ENCODE measurements at places on chromosomes 12 and 14.
A peak's percentile ranks its signal among the peaks of the same experiment; 100 is the strongest.

DNA sequence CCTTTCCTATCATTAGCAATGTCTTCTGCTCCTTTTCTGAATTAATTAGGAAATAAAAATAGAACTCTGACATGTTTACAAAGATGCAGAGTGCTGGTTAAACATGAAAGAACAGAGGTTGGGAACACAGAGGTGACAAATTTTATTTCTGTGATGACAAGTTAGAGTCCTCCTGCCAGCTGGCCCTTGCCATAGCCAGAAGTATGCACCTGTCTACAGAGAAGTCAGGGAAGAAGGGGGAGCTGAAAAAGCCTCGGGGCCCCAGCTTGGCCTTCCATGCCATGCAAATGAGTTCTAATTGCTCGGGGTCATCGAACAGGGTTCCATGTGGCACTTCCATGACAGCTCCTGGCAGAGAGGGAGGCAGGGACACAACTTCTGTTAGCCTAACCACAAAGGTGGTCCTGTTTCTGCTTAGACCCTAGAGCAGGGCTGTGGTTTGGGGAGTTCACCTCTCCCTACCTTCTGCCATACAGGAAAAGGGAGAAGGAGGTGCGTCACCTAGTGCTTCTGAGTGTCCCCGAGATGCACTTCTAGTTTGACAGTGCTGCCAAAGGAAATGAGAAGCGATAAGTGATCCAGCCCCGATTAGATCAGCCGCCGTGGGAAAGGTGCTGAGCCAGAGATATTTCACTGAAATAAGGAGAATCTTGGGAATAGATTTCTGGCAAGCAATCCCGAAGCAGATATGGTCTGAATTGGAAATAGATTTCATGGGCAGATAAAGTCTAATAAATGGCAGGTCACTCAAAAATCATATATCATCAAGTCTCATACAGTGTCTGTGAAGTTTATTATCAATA is 155.8 kb upstream of the FOXN3 start:
- DNase-seq, result no peak

DNA sequence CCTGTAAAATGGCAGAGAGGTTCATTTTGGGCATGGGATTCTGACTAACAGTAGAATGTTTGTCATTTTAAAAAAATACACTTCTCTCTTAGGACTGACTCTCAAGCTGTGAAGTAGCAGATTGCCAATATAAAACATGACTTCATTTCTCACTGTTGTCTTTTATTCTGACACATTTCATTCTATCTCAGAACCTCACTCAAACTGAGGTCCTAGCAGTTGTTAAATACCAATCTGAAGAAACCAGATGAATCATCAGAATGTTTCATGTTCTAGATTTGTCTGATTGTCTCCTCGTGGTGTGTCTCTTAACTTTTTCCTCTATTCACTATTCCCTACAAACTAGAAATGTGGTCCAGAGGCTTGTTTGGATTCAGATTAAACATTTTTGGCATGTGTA is 276.5 kb upstream of the NPAS3 start:
- no peak for DNase-seq

- DNase-seq, result no peak
Measured at GRCh38 chr12:119229205-119229604, 50.5 kb downstream of the HSPB8 start.

- DNase-seq, result peak; percentile 89
Measured at GRCh38 chr12:102119674-102120563, at the start of the genes NUP37 and PARPBP. NUP37 (minus strand) TSS chr12:102120114; CDS start chr12:102118518, 1,596 bp downstream. PARPBP (plus strand) TSS chr12:102120183; CDS start chr12:102123889, 3,706 bp downstream.

DNA sequence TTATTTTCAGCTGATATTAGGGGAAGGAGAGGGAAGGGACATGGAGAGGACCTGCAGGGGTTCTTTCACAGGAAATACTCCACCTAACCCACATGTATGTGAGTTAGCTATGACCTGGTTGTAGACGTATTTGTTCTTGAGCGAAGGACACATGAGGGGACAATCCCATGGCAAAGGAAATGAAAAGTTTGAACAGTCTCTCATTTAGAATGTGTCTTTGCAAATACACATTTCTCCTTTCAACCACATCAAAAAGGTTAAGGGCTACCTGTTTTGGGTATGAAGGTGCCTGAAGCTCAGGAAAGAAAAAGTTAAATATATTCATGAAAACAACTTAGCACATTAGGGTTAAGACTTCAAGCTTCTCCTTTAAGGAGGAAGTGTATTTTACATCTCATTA is 7.4 kb downstream of the PYGL start:
- no peak for DNase-seq

DNA sequence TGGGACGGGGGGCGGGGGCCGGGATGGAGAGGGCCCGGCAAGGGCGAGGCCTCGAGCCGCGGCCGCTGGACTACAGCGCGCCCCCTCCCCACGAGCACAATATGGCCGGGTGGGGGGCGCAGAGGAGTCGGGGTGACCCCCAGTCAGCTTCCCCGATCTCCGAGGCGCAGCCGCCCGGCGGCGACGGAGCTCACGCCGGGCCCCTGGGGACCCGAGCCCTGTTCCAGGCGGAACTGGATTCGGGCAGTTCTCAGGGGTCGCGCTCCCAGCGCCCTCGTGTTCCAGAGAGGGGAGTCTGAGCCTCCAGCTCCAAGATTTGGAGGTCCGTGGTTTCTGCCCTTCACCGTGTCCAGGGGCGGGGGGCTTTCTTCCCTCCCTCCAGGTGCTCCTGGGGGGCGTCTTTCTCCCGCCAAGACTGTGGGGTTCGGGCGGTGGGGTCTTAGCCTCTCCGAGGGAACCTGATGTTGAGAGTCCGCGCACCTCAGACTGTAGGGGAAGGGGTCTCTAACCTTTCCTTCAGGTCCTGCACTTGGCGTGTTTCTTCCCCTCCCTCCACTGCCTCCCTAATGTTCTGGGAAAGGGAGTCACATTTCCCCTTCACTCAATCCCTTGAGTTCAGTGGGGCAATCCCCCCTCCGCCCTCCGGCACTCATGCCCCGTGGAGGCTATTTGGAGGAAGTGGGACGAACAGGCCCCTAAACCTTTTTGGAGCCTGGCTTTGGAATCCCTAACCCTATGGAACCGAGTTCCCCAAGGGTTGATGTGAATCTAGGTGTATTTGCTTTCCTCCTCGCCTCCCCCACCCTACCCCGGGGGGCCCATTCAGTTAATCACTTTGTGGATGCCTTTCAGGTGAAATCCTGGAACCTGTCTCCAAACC is 584 bp downstream of the ACVR1B start:
- no peak for DNase-seq

DNA sequence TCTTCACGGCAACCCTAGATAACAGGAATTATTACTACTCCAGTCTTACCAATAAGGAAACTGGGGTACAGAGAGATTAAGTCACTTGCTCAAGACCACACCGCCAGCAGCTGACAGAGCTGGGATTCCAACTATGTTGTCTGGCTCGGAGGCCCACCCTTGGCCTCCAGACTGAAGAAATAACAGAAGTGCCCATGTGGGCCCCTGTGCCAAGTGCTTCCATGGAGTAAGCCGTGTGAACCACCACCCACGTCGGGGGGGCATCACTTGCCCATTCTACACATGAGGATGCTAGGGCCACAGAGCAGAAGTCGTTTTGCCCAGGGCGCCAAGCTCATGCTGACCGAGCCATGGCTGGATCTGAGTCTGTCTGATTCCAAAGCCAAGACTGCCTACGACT is 926 bp upstream of the CMKLR1 start:
- DNase-seq, result no peak

- DNase-seq, result no peak
Measured at GRCh38 chr14:93543766-93544165, 113.0 kb downstream of the UNC79 start.

DNA sequence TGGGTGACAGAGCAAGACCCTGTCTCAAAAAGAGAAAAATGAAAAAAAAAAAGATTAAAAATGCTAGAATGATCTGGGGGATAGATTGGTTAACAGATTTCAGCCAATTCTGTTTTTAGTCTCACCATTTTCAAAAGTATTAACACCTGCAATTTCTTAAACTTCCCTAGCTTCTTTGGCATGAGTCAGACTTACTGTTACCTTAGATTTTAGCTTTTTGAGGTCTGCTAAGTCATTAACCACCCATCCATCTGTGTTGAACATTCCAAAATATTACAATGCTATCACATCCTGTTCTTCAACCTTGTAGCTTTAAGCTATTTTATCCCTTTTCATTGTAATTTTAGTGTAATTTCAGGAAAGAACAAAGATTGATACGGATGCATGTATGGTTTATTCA is 59.3 kb downstream of the PPP1R13B start:
- no peak for DNase-seq

DNA sequence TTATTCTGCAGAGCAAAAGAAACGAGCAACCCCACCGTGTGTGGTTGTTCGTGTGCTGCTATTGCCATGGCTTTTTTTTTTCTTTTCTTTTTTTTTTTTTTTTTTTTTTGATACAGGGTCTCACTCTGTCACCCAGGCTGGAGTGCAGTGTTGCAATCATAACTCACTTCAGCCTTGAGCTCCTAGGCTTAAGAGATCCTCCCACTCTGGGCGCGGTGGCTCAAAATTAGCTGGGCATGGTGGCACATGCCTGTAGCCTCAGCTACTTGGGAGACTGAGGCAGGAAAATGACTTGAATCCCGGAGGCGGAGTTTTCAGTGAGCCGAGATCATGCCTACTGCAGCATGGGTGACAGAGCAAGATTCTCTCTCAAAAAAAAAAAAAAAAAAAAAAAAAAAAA is 144.2 kb downstream of the ESR2 start:
- DNase-seq, result no peak

- DNase-seq, result no peak
Measured at GRCh38 chr12:53756300-53757100, 4.7 kb upstream of the CISTR start.

DNA sequence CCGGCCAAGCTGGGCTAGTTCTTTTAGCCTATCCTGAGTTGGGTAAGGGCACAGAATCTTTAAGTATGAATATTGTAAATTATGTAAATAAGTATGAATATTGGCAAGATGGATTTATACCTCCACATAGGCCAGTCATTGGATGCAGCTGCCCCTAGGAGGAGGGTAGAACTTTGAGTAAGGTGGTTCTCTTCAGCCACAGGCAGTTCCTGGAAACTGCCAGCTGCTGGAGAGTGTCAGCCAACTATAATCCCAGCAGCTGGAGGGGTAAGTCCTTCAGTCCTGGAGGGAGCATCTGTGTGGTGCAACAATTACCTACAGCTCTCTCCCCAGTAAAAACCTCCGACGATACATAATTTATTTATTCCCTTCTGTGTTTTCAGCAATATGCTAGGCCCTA is 65.8 kb upstream of the TMPO start:
- DNase-seq, result no peak

DNA sequence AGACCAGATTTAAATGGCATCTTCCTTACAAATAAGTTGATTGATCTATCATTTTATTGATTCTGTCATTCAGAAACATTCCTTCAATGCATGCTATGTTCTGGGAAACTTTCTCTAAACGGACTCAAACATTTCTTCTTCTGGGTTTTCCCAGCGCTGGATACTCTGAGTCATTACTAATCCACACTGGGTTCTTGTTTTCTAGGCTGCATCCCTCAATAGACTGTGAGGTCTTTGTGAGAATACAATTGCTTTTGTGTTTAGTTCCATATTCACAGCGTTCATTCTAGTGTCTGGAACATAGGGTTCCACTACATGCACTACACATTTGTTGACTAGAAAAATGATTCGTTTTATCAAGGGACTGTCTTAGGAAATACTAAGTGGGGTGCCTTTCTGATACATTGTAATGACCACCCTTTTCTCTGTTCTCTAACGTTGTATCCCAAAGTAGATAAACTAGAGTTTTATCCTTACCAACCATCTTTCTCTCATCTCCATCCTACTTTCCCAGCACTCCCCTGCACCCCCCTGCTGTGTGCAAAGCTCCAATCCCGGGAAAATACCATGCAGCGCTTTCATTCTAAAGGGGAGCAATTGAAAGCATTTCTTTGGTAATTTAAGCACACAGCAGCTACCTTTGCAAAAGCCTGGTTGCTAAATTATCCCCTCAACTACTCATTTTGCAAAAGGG is 878.7 kb downstream of the DIO2 start:
- DNase-seq, result no peak

DNA sequence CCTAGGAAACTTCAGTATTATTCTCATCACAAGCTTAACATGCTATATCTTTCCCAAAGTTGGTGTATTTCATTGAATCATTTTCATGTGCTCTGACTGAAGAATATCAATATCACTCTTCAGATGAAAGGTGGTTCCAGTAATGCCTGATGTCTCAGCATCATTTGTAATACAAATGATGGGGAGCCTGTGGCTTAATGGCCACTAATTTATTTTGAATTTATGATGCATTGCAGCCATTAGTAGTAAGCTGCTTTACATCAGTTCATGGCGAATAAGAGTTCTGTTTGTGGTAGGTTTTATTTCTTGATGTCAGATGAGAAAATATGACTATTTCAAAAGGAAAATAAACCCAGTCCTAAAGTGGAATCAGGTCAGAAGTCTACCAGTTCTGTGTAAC is 139.4 kb downstream of the SLC16A7 start:
- no peak for DNase-seq

GRCh38 chr14:103105580-103106150 is 11.1 kb downstream of the EXOC3L4 start:
- DNase-seq, result peak; percentile 15

- no peak for DNase-seq
Measured at GRCh38 chr12:22702690-22703089, 77.7 kb downstream of the ETNK1 start.

Data from hematopoietic multipotent progenitor cell treated with erythropoietin and hydrocortisone succinate and interleukin-3 and kit ligand, for 15 days (in vitro differentiated cells).